NCI-H2081 treated with DMSO at 0.1 percent for 48 hours (cell line): ENCODE measurements at places on chromosomes 7 and 10.

DNA sequence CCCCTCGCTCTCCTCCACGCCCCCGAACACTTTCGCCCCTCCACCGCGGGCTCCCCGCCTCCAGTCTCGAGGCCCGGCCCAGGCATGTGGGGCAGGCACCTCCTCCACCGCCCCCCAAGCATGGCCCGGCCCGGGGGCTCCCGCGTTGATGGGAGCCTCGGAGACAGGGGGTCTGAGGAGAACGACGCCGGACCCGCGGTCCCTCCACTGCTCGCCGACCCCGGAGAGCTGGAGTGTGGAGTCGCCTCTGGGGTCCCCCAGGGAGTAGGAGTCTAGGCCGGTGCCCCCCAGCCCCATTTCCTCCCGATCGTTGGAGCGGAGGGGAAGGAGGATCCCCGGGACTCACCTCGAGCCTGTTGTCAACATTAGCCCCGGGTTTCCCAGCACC, 206 bp downstream of the UPF2 start:
- no peak for DNase-seq

DNA sequence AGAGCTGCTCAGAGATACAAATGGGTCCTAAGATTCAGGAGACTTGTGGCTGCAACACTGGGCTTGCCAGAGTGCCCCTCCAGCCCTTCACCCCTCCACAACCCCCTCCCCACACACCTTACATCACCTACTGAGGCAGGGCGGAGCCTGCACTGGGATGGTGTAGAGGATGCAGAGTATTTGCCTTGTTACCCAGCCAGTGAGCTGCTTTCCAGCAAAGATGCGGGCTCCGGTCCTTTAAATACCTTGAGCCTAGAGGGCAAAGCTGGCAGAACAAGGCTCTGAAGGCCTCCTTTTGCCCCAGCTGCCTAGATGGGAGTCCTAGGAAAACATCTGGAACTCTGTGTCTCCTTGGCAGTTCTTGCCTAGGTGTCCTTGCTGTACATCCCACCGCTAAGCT, 34.6 kb downstream of the KAZALD1 start:
- no peak for DNase-seq

DNA sequence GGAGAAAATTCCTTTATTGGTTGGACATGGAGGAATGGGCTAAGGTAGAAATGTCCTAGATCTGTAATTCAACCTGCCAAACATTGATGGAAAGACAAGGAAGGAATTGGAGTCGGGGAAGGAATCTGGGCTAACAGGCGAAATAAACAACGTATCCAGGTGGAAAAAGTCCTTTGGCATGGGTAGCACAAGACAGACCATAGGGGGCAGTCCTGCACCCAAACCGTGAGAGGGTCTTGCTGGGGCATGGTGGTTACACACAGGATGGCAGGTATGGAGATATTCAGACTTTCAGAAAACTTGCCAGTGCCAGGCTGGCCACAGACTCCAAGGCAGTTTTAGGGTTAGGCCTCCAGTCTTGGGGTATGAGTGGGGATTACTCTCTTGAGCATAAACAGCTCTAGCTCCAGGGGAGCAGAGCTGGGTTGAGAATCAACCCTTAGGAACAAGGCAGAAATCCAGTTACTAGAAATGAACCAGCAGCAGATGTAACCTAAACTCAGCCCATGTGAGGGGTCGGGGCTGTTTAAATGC, 188.6 kb upstream of the GDF10 start:
- DNase-seq: no peak

GRCh38 chr7:105178928-105179541, 165.0 kb downstream of the KMT2E start:
- DNase-seq: no peak
